Activated CD8-positive, alpha-beta memory T cell treated with anti-CD3 and anti-CD28 coated beads, Interleukin-2, amount 50 U/mL, for 4 hours (primary cell): ENCODE measurements at places on chromosomes 16 and 17.

GRCh38 chr16:55392701-55393100, 68.7 kb downstream of the IRX6 start:
- no peak for DNase-seq

GRCh38 chr16:73046849-73047214, 1.1 kb downstream of the ZFHX3 start:
- DNase-seq = no peak

DNA sequence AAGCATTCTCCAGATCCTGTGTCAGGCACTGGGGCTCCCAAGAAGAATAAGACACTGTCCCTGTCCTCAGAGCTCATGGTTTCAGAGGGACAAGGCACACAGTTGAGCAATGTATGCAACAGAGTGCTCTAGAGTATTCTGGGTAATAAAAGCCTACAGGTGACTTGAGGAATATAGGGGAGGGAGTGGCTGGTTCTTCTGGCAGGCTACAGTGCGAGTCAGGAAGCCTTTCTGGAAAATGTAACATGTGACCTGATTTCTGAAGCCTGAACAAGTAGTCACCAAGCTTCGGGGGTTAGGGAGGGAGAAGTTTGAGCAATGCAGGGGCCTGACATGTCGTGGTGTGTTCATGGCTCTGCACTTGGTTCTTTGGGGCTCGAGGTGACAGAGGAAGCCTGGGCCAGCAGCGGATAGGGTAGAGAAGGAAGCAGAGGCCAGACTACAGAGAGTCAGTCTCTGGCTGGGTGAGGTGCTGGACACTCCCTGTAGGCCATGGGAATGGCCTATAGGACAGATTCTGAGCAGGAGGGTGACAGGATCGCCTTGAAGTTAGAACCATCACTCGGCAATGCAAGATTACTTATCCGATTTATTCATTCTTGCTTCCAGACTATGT, 16.0 kb upstream of the LRRC75A start:
- no peak for DNase-seq

GRCh38 chr16:30473231-30474073, 910 bp downstream of the ITGAL start:
- DNase-seq = peak; percentile 63

DNA sequence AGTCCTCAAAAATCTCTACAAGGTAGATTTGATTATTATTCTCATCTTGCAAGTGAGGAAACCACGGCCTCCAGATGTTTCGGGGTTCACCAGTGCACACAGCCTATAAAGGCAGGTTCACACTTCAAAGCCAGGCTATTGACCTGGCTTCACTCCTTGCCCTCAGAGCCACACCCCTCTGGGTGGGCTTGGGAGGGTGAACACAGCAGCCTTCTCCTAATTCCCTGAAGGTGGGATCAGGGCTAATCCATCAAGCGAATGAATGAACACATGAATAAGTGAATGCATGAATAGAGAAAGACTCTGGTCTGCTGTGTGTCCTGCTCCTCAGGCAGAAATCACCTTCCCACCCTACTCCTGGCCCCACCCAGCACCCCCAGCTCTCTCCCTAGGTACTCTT, 139.0 kb downstream of the CYLD start:
- DNase-seq = no peak

GRCh38 chr16:67068212-67068753, 39.3 kb downstream of the CBFB start:
- DNase-seq = no peak

- DNase-seq = no peak
Observed at GRCh38 chr16:89619840-89620239, 6.4 kb downstream of the DPEP1 start.

DNA sequence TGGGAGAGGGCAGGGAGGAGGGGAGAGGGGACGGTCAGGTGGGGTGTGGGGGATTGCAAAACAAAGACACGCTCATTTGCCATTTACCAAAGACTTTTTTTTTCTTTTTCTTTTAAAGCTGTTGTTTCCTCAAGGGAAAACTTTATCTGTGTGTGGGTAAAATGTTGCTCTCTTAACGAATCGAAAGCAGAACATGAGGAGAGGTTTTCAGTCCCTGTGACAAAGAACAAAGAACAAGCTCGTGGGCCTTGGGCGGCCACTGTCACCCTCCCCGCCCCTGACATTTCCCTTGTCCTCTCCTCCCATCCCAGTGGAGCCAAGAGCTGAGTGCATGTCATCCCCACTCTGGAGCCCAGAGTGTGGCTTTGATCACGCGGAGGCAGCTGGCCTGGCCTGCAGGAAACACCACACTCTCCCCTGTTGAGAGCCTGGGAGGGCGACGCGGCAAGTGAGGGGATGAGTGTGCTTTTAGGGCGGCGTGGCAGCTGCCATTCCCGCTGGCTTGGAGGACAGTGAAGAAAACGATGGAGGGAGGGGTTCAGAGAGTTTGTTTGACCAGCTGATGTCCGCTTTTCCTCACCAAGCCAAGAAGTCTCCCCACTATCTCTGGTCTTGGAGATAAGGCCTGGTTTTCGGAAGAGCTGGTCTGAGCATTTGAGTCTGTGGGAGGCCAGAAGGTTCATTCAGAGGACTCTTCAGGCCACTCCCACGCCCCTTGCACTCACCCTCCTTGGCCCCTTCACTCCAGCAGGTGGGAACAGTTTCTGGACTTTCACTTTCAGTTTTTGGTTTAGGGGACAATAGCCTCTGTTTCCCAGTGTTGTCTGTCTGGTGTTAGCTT, 11.4 kb downstream of the CCR7 start:
- DNase-seq = peak; percentile 22

- DNase-seq = peak; percentile 49
Observed at GRCh38 chr17:80970044-80970761, 21.4 kb upstream of the CHMP6 start.

DNA sequence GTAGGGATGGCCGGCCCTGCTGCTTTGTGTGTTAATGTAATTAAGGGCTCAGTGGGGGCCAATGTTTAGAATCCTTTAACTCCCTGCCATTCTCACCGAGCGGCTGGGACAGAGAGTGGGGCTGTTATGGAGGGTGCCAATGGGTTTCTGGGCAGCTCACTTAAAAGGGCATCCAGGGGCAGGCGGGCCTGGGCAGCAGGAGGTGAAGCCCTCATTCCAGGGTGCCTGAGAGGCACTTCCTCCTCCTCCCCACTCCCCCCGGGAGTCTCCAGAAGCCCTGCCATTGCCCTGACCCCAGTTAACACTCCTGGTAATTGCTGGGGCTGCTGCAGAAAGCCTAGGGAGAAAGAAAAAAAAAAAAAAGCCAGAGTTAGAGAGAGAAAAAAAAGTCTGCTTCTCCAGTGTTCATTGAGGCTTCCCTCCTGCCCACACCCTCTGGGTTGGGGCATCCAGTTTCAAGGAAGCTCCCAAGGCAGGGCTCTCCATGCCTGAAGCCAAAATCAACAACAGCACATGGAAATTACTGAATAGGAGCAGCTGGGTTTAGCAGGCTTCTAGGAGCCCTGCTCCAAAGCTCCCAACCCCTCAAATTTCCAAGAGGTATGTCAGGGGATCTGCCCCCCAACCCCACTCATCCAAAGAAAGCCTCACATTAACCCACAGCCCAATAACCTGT, 28.0 kb downstream of the CUEDC1 start:
- no peak for DNase-seq

GRCh38 chr17:16527298-16527697, 35.3 kb upstream of the LRRC75A start:
- DNase-seq = no peak

- no peak for DNase-seq
Observed at GRCh38 chr17:50203086-50203485, 1.7 kb upstream of the COL1A1 start.

DNA sequence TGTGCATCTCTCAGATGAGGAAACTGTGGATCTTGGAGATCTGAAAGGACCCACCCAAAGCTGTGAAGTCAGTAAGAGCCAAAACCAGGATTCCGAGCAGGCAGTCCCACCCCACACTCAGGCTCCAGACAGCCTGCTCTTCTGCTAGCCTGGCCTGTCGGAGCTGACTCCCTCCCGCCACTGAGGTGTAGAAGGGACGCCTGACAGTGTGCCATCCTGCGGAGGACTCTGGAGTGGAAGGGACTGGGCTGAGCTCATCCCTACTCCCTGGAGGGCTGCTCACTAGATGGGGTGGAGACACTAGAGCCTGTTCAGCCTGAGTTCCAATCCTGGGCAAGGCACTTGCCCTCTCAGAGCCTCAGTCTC, 36.0 kb downstream of the WFDC1 start:
- no peak for DNase-seq

DNA sequence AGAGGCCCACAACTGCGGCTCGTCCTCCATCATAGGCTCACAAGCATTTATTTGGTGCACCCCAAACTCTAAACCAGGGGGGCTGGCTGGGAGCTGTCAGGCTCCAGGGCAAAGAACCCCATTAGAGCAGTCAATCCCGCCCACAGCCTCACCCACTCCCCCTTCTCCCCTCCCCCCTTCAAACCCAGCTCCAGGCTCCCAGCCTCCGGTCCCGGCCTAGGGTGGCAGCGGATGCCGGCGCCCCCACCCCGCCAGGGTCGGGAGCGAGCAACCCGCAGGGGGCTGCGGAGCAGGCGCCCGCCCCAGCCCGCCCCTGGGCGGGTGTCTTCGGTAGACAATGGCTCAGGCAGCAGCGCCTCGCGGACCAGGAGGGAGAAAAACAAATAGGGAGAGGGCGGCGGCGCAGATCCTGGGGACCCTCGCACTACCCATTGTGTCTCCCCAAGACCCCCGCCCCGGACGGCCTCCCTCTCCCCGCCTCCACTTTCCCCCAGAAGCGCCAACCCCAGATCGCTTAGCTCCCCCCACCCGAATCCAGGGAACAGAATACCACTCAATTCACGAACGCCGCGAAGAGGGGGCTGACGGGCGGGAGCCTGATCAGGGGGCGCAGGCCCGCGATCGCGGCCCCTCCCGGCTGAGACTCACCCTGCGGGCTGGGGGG, 572 bp downstream of the FAM171A2 start:
- DNase-seq = no peak

GRCh38 chr16:51649631-51650030, 498.6 kb upstream of the SALL1 start:
- DNase-seq = no peak

GRCh38 chr17:59761385-59762048, 54.1 kb downstream of the VMP1 start:
- DNase-seq = no peak

DNA sequence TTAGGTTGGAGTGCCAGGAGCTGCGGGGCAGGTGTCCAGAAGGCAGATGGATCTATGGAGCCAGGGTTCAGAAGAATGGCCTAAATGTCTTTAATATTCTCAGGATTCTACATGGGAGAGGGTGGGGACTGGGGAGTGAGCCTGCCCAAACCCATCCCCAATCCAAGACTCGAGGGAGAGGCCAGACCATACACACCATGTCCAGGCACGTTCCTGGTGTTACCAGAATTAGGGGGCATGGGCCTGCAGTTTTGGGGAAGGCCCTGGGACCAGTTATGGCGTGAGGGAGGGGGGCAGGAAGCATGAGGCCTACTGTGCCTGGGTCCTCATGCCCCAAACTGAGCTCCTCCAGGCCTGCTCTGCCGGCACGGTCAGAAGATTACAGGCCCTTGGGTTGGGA, 1.9 kb downstream of the TAX1BP3 start:
- DNase-seq = no peak

DNA sequence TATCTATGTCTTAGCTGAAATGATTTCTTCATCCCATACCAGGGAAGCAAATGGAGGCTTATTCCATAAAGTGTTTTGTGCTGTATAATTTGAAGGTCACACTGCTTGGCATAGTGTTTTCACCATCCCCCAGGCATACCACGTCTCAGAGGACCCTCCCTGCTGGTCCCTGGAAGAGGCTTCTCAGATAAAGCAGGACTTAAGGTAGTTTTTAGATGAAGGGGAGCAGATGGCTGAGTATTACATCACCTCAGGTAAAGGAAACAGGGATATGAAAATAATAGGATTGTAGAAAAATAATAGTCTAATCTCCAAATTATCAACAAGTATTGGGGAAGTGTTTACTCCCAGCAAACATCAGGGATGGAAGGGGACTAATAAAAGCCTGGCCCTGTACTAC, 7.3 kb upstream of the SMG1 start:
- DNase-seq = no peak

- no peak for DNase-seq
Observed at GRCh38 chr16:2237102-2237482, 848 bp downstream of the DNASE1L2 start.

- no peak for DNase-seq
Observed at GRCh38 chr16:52680993-52681392, 134.1 kb upstream of the TOX3 start.

GRCh38 chr17:6675201-6675825, 23.8 kb downstream of the C17orf100 start:
- no peak for DNase-seq

DNA sequence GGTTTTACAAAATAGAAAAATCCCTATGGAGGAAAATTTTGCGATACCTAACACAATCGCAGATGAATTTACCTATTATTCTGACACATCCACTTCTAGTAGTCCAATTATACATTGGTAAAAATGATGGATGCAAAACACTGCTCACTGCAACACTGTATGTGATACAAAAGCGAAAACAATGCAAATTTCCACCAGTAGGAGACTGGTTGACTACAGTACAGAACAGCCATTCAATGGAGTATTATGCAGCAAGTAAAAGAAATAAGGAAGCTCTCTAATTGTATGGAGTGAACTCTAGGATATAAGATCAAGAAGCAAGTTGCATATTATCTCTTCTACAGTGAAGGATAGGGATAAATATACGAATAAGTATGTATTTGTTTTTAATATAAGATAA, 48.5 kb downstream of the SETD6 start:
- no peak for DNase-seq

DNA sequence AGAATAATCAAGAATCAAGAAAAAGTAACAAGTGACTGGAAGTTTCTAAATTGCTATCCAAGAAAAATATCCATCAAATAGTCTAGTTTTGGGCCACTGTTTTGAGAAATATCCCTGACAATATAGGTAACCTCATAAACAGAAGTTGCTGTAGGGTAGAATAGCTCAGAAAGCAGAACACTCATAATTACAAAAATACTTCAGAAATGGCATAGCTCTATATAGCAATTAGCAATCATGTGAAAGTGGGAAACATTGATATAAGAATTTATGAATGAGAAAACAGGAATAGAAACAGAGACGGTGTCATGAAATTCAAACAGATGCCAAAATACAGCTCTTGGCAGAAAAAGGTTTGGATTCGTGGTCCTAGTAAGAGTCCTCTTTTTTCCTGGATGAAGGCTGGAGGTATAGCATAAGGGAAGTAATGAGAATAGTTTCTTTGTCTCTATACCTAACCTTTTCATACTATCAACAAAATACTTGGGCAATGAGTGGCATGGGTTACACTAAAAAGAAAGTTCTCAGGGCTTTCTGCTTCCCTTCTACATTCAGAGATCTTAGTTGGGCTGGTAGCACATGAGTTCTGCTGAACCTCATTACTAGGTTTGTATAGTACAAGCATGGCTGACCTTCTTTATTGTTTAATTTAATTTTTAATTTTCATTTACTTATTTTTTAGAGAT, 33.5 kb downstream of the SPAG9 start:
- DNase-seq = no peak

GRCh38 chr17:7393613-7394451, 493 bp downstream of the PLSCR3 start:
- DNase-seq = peak; percentile 71

GRCh38 chr17:77600346-77600745, 358.2 kb upstream of the TNRC6C start:
- no peak for DNase-seq
